ENCODE measurements at places on chromosomes 16 and 17.

DNA sequence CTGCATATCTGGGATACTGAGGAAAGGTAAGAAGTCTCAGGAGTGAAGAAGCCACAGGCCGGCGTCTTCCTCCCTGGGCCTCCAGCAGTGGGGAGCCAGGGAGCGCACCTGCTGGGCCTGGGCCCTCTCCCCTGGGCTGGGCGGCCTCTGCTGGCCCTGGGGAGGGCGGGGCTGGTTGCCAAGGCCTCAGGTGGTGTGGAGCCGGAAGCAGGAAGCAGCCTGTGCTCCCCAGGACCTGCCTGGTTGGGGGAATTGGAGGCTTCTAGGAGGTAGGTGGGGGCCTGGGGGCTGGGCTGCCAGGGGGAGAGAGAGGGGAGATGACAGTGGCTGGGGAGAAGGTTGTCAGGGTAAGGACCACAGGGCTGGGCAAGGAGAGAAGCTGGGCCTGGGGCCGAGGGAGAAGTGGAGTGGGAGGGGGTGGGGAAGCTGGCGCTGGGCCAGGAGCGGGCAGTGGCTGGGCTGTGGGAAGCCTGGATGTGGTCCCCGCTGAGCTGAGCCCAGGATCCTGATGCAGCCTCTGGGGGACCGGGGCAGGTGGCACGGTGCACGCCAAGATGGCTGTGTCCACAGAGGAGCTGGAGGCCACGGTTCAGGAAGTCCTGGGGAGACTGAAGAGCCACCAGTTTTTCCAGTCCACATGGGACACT, at the start of gene SMIM22:
TSS of gene SMIM22 (plus strand) at position 189 of the 647 bp plus-strand sequence. CDS start at position 555, 366 bp downstream.
- no peak for DNase-seq

GRCh38 chr17:79657861-79658810, 47.3 kb upstream of the RBFOX3 start:
- DNase-seq, result no peak

GRCh38 chr17:60060474-60060873, 18.2 kb downstream of the HEATR6 start:
- no peak for DNase-seq

DNA sequence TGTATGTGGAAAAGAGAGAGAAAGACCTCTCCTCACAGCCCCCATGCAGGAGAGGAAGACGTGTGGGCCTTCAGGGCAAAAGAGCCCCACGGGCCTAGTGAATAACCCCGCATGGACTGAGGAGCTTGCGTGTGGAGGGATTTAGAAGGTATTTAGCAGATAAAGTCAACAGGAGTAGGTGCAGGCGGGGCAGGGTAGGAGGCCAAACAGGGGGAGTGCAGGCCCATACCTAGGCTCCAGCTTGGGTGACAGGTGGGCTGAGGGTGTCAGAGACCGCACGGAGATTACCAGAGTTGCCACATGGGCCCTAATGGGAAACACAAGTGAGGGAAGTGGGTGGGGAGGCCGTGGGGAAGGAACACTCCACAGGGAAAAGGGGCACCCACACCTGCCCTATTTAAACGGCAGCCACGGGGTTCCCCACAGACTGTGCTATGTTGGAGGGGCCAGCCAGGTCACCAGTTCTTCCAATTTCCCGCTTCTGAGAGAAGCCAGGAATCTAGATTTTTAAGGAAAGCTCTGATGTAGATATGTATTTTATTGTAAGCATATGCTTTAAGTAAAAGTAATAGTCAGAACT, 8.2 kb upstream of the CNGB1 start:
- no peak for DNase-seq

Data from left cardiac atrium (tissue), 4 donors.